ENCODE measurements at places on chromosomes 6 and 20.

DNA sequence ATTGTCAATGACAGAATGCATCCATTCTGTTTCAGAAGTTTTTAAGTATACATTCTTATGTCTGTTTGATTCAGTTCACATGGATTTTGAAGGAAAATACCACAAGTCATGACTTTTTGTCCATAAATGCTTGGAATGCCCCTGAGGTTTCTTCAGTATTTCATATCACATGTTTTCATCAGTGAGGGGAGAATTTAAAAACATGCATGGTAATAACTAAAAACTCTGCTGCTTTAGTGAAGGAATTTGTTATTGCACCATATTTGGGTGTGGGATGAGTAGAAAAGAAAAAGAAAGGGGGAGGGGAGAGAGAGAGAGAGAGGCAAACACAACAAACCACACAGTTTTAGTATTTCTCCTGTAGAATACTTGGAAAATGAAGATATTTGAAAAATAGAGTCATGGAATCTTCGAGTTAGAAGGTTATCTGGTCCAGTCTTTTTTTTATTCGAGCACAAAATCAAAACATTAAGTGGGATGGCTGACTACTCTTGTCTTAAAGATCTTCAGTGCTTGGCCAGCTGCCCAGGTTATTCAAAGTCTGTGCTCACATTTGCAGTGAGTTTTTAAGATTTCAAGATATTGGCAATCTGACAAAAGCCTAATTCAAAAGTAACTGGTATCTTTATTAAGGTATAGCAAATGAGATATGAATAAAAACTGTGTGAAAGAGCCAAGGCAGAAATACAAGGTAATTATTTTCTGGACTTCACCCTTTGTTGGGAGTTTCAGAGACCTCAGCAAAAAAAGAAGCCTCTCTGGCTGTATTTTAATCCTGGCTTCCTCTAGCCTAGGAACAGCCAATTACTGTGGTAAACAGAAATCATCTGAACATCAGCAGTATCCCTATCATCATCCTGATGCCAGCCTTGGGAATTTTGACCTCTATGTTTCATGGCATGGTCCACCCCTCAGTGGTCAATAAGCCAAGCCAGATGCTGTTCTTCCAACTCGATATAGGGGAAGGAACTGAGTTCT is 687.9 kb upstream of the CITED2 start:
- DNase-seq: peak; percentile 97

DNA sequence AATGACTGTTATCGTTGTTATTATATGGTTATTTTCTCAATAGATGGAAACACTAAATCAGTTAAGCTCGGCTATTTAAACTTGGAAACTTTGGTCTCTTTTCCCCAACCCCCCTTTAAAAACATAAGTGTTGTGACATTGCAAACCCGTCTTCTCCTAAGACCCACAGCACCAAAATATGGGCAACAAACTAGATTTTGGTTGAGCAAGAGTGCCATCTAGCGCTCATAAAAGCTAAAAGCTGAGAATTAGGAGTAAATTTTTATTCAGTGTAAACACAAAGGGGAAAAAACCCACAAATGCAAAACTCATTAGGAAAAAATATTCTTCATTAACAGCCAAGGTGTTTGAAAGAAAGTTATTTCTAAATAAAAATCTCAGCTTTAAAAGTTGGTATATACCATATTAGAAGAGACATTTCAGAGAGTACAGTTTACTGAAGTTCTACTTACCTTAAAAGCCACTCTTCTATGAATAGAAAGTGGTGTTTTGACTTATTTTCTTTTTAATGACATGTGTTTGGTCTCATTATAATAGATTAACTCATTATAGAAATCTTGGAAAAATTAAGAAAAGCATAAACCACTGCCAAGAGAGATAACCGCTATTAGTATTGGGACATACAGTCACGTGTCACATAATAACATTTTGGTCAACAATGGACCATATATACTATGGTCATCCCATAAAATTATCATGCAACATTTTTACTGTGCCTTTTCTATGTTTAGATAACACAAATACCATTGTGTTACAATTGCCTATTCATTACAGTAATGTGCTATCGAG is 21.1 kb downstream of the SESN1 start:
- DNase-seq: peak; percentile 86

DNA sequence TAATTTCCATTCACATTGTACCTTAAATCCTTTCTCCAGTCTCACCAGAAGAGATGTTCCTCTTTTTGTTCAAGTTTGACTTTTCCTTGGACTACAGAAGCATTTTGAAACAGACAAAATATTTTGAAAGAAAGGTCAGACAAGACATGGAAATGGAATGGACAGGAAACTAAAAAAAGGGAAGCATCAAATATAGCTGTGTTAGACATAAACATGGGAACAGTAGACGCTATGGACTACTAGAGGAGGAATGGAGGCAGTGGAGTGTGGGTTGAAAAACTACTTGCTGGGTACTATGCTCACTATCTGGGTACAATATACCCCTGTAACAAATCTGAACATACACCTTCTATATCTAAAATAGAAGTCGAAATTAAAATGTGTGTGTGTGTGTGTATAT is 4.1 kb upstream of the FAM135A start:
- no peak for DNase-seq

GRCh38 chr6:105897131-105897530 is 189.0 kb upstream of the PRDM1 start:
- no peak for DNase-seq

DNA sequence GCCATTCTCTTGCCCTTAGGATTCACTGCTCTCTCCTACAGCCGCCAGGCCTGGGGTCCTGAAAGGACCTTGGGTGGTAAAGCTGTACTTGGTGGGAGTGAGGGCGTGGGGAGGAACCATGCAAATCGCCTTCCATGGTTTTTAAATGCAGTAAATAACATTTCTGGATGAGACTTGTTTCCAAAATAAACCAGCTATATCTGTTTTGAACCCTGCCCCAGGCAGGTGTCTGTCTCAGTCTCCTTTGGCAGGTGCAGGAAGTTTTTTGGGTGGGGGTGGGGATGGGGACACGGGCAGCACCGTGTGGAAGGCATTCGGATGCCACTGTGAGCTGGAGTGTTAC is 14.3 kb downstream of the ITPA start:
- no peak for DNase-seq

DNA sequence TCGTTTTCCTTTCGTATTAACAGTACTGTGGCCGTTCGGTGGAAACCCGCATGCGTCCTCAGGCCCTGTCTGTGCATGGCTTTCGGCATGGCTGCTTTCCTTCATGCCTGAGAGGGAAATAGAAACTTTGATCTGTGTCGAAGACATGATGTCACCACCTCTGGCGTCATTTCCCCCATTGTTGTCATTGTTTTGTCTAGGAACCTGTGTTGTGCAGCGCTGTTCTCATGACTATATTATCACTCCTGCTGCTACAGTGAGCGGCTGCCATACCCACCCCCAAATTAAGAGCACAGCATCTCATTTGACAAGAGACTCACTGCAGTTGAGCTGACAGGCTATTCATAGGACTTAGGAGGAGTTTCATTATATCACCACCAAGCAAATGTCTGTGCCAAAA is 172.3 kb downstream of the TMEM242 start:
- DNase-seq: no peak

GRCh38 chr6:133555685-133556084 is 314.5 kb downstream of the EYA4 start:
- DNase-seq: no peak

- no peak for DNase-seq
Observed at GRCh38 chr6:90431576-90431975, 134.9 kb upstream of the BACH2 start.

DNA sequence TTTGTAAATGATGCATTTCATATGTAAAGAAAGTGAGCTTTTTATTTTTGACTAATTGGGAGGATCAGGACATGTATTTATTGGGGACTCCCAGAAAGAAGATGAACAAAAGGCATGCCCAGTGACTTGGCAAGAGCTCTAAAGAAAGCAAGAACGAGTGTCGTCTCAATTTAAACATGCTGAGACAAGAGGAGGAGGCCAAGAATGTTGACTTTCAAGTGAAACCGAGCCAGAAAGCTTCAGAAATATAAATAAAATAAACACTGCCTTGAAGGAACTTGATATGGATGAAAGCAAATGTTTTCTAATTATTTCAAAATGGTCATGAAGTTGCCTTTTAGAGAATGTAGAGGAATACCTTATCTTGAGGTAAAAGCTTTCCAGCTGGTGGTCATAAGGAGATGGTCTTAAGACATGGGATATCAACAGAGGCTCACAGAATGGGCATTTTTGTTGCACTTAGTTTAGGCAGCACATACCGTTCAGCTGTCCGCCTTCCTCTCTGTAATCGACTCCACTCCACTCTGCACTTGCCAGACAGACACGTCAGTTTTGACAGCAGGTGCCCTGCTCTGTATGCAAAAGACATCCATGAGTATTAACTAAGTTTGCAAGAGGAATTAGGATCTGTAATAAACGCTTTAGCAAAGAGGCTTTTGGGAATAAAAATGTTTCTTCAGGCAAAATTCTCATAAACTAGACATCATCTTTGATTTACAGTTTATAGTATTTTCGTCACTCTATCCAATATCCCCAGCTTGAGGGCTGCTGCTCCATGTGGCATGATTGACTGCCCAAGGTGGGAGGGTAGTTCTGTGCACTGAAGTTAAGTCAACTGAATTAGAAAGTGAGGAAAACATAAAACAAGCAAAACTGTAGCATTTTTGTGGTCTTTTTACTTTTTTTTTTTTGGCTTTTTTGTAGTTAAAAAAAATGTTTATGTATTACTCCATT is 613.1 kb downstream of the PKHD1 start:
- DNase-seq: no peak

- DNase-seq: no peak
Observed at GRCh38 chr6:149268768-149269167, 48.7 kb upstream of the TAB2 start.

DNA sequence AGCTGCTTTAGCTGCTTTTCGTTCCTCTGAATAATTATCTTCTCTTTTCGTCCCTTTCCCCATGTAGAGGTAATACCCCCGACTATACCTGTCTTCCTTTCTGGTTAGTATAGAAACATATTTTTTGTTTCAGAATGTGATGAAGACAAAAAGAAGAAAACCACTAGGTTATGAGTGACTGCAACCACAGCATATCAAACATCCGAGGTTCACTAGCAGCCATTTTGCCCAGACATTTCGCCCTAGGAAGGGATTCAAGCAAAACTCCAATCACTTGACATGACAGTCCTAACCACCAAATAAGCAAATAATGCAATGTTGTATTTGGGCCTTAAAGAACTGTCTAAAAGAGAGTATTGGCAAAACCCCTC is 9.4 kb downstream of the SNX5 start:
- DNase-seq: no peak

GRCh38 chr20:5626603-5627002 is 123.6 kb upstream of the SHLD1 start:
- no peak for DNase-seq

GRCh38 chr20:62485062-62485700 is 9.4 kb upstream of the GATA5 start:
- peak; percentile 78 for DNase-seq

DNA sequence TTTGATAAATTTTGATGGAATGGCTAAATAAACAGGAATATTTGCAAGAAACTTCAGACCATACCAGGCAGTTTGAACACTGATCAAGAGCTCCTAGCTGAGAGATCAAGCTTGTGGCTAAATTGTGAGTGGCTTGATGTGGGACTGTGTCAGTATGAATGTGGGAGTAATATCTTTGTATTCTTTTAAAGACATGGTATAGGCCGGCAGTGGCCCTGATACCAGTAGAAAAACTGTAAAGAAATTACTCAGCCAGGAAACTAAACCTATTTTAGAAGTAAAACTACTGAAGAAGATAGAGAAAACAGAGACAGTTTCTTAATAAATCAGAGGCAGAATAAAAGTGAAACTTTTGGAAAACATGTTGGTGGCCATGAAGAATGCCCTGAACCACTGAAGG is 608.4 kb upstream of the SYNCRIP start:
- no peak for DNase-seq

All from fibroblast of villous mesenchyme (primary cell).